ENCODE measurements at places on chromosomes 7 and 10.

DNA sequence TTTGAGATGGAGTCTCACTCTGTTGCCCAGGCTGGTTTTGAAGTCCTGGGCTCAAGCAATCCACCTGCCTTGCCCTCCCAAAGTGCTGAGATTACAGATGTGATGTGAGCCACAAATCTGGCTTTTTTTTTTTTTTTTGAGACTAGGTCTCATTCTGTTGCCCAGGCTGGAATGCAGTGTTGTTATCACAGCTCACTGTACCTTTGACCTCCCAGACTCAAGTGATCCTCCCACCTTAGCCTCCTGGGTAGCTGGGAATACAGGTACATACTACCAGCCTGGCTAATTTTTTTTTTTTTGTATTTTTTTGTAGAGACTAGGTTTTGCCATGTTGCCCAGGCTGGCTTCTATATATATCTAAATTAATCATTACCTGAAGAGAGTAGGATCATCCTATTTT is 62.4 kb downstream of the HIF1AN start:
- no peak for DNase-seq

DNA sequence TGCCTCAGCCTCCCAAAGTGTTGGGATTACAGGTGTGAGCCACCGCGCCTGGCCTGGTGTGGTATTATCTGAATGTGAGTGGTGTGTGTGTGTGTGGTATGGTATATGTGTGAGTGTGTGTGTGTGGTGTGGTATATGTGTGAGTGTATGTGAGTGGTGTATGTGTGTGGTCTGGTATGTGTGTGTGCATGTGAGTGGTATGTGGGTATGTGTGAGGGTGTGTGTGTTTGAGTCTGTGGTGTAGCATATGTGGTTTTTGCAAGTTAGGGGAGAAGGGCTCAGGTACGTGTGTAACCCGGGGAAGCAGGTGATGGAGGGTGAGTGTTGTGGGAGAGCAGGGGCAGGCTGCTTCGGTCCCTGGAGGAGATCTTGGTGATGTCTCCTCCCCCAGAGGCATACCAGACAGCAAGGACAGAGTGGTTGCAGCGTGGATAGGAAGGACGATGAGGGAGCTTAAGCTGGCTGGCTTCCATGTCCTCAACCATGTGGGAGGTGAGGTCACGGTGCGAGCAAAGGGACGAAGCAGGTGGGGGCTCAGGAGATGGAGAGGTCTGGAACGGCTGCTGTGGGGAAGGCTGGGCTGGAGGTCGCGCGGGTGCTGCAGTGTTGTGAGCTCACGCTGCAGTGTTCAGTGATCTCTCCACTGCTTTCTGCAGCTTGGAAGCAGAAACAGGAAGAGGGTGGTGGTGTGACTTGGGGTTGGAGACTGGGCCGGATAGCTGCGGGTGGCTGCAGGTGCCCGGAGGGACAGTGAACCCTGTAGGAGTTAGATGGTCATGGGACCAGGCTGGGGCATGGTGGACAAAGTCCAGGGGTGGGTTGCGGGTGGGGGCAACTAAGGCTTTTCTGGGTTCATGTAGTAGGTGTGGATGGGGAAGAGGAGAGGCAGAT is 5.0 kb downstream of the ZYX start:
- no peak for DNase-seq

DNA sequence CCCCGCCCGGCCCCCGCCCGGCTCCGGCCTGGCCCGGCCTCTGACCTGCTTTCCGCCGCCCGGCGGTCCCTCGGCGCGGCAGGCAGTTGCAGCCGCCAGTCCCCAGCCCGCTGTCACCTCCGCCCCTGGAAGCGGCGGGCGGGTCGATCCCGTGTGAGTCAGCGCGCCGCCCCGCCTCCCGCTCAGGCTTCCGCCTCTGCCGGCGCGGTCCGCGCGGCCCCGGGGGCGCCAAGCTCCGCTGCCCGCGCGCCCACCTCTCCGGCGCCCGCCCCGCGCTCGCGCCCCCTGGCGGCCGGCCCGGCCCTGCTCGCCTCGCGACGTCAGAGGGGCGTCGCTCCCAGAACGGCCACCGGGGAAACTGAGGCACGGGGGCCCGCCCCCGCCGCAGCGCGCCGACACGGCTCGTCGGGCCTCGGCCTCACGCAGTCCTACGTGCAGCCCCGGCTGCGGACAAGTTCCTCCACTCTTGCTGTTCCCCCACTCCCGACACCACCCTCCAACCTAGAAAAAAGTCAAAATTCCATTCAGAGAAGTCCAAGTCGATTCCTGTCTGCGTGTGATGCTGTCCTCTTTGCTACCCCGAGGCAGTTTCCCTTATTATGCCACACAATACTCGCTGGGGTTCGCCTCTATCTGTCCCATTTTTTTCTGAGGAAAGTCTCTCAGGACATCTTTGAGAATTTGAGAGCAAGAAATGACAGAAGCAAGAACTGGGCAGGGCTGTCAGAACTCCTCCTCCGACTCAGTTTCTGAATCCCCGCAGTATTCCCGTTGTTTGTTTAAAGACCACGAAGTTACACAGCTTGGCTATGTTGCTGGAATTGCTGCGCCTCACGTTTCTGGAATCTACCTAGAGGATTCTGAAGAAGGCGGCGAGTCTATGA is at the start of gene DNMBP:
TSS of gene DNMBP (minus strand) at position 155 of the 884 bp plus-strand sequence. CDS start 37,823 bp downstream, outside the sequence.
- peak; percentile 71 for DNase-seq

GRCh38 chr10:7293378-7293920 is 117.4 kb downstream of the SFMBT2 start:
- no peak for DNase-seq

GRCh38 chr7:74042746-74043522 is 15.0 kb downstream of the ELN start:
- no peak for DNase-seq

- no peak for DNase-seq
Observed at GRCh38 chr7:98283127-98283886, 1.8 kb downstream of the BRI3 start.

DNA sequence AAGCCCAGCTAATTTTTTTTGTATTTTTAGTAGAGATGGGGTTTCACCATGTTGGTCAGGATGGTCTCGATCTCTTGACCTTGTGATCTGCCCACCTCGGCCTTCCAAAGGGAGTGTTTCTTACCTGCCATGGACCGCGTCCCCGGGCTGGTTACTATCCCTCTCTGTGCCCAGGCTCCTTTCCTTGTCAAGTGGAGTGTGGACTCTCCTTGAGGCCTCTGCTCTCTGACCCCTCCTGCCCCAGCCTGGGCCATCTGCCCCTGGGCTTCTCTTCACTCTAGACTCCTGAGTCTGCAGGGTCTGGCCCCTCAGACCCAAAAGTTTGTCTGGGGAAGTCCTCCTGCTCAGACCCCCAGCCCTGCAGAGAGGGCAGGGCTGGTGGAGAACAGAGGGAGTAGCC is 20.7 kb downstream of the NEURL1 start:
- no peak for DNase-seq

- no peak for DNase-seq
Observed at GRCh38 chr7:157938211-157938610, 601.4 kb downstream of the DNAJB6 start.

- no peak for DNase-seq
Observed at GRCh38 chr7:144665689-144666381, 170.0 kb downstream of the TPK1 start.

DNA sequence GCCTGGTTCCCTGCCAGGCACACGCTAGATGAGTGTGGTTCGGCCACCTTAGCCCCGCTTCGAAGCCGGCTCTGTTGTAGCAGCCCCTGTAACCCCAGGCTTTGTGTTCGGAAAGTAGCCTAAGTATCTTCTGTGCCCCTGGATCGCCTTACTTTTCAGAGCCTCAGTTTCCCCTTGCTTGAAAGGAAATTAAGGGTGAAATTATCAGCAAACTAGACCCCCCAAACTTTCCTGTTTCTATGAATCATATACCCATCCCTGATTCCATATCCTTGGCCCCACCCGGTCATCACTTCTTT is 312 bp downstream of the PDCD11 start:
- DNase-seq, result no peak

- DNase-seq, result no peak
Observed at GRCh38 chr10:118572256-118573041, 23.0 kb downstream of the PRLHR start.

GRCh38 chr7:23267357-23267756 is 20.8 kb downstream of the GPNMB start:
- DNase-seq, result no peak

- DNase-seq, result no peak
Observed at GRCh38 chr10:79379512-79380124, 32.3 kb downstream of the PPIF start.

DNA sequence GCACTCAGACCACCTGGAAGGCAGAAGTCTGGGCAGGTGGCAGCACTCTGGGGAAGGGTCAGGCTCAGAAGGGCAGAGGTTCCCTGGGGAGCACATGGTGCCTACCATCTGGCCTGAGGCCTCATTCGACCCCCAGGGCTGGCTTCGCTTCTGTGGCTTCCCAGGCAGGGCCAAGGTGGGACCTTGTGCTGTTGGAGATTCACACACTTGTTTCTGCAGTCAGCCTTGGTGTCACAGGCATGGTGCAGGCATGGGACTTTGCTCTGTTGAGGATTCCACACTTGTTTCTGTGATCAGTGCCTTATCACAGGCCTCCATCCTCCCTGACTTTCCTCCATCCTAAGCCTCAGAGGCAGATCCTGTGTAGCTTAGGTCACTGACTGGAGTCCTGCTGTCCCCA is 11.3 kb upstream of the FAM241B start:
- no peak for DNase-seq

GRCh38 chr7:99374111-99375064 is at the start of gene ARPC1B:
Gene ARPC1B (plus strand): TSS chr7:99374730. CDS start chr7:99385715, 10,985 bp downstream.
- peak; percentile 56 for DNase-seq

- DNase-seq, result no peak
Observed at GRCh38 chr10:3526727-3527501, 258.1 kb downstream of the KLF6 start.

- no peak for DNase-seq
Observed at GRCh38 chr10:126063353-126063791, 167.0 kb downstream of the FANK1 start.

DNA sequence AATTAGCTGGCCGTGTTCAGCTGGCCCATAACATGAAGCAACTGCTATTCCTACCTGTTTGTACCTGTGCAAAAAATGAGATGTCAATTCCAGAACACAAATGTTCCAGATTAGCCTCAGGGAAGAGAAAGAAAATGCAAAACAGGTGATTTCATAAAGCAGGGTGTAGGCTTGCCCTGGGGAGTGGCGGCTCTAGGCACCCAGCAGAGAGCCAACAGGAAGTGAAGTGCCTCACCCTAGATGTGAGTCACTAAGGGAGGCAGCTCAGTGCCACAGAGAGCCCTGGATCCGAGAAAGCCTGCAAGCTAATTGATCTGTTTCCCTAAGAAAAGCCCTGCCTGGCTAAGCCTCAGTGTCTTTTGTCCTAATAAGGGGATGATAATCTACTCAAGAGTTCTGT is 240.0 kb downstream of the ARHGAP21 start:
- DNase-seq, result no peak

GRCh38 chr7:139334399-139335150 is 6.6 kb upstream of the FMC1 start:
- DNase-seq, result no peak

GRCh38 chr10:113905756-113906155 is 51.3 kb downstream of the NHLRC2 start:
- DNase-seq, result no peak

GRCh38 chr7:79454361-79454960 is 994 bp upstream of the MAGI2 start:
- no peak for DNase-seq

DNA sequence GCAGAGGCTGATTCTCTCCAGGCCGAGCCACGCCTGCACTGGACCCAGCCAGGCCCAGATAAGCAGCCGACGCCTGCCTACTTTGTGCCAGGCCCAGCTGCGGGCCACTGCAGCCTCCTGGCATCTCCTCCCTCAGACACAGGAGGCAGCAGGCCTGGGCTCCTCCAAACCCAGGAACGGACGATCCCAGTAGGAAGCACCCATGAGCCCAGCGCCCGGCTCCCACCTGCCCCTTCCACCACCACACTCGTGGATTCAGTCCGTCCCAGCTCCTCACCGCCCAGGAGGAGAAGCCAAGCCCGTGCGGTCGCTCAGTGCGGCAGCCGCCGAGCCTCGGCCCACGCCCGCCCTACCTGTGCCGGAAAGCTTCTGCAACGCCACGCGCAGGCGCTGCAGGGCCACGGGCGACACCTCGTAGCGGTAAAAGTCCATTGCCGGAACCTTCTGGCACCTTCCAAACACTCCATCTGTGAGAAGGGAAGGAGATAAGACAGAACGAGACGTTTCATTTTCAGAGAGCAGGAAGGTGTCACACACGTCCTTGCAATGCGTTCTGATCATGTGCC is 271.1 kb downstream of the PTPRN2 start:
- no peak for DNase-seq

GRCh38 chr10:125002047-125002422 is 60.1 kb downstream of the ZRANB1 start:
- no peak for DNase-seq

- DNase-seq, result no peak
Observed at GRCh38 chr10:45502458-45502857, 128.4 kb downstream of the ALOX5 start.

DNA sequence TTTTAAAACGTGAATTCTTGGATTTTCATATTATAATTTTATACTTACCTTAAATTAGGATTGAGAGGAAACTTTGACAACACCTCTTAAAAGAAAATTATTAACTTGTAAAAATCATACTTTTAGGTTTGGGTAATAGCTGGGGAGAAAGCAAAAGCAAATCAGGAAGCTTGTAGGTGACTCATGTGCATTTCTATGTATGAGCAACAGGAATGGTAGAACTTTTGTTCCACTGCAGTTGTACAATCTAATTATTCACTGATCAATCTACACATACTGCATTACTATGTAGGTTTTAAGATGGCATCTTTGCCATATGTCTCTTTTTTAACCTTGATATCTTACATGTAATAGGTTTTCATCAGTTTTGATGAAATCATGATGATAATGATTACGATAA is 223.2 kb downstream of the PRKG1 start:
- no peak for DNase-seq

DNA sequence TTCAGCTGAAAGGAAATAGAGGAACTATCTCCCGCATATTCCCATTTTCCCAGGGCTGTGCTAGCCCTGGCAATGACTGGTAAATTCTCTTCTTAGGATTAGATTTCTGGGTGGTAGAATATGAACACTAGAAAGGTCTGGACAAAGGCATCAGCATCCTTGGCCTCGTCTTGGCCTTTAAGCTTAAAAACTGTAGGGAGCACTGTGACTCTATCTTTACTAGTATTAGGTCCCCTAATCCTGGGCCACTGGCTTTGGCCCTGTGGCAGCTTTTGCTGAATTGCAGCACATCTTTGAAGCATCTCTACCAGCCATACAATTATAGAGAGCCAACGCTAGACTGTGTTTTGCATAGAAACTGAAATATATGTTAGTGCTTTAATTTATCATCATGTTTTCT is 41.5 kb upstream of the EBLN1 start:
- DNase-seq, result no peak

- DNase-seq, result no peak
Observed at GRCh38 chr10:70672165-70673042, at the start of gene ADAMTS14. Gene ADAMTS14 (plus strand): TSS chr10:70672506. CDS start chr10:70672803, 297 bp downstream.

DNA sequence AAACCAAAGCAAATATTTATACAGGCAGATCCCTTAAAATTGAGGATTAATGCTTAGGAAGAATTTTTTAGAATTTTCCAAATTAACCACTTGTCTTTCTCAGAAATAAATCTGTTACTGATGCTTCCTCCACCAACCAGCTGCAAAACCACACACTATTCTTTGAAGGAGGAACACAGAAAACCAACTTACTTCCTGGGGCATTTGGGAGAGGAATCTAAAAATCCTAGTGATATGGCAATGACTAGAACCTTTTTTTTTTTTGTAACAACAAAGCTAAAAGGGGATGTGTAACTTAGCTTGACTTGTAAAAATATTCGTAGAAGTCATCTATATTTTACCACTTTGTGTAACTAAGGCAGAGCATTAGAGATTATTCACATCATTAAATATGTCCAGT is 5.1 kb upstream of the TM9SF3 start:
- DNase-seq, result no peak

- no peak for DNase-seq
Observed at GRCh38 chr10:21432266-21432665, 93.2 kb downstream of the SKIDA1 start.

- no peak for DNase-seq
Observed at GRCh38 chr10:90930971-90931871, 10.3 kb upstream of the ANKRD1 start.
